ENCODE measurements at places on chromosomes 2 and 18. TPM values are rescaled to one million over a fixed set of nuclear protein-coding genes. Genes with fewer than 3 reads are reported as not detected.

- DNase-seq, result peak; percentile 3
Measured at GRCh38 chr2:128600581-128601297, 282.1 kb upstream of the HS6ST1 start.

GRCh38 chr2:67865917-67866316, 196.9 kb downstream of the C1D start:
- DNase-seq, result no peak

DNA sequence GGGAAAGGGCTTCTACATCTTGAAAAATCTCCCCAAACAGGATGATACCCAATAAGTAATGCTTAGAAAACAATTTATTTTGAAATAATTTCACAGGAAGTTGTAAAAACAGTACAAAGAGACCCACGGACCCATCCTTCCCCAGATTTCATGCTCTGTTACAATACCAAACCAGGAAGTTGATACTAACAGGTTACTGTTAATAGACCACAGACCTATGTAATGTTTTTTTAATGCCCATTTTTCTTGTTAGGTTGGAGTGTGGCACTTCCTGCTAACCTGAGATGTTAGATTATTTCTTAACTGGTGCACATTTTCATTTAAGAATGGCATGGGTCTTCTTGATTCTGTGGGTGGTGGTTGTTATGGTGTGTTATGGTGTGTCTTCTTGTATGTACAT, 21.4 kb upstream of the MGAT5 start:
- no peak for DNase-seq

GRCh38 chr2:181128199-181128598, 147.8 kb downstream of the UBE2E3 start:
- no peak for DNase-seq

DNA sequence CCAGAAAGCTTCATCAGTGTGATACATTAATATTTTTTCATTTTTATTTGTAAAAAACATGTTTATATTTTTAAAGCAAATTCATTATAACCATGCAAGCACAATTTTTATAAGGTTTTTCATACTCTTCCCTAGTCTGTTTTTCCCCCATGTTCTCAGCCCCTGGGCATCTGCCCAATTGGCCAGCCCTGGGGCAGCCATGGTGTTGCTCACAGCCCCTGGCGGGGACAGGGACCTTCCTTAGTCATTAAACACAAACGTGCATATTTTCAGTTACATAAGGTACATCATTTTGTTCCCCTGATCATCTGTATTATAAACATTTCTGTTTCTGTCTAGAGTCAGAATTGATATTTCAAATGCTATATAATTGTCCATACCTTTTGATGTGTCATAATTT, 150.0 kb downstream of the ESCO1 start:
- DNase-seq, result peak; percentile 74

DNA sequence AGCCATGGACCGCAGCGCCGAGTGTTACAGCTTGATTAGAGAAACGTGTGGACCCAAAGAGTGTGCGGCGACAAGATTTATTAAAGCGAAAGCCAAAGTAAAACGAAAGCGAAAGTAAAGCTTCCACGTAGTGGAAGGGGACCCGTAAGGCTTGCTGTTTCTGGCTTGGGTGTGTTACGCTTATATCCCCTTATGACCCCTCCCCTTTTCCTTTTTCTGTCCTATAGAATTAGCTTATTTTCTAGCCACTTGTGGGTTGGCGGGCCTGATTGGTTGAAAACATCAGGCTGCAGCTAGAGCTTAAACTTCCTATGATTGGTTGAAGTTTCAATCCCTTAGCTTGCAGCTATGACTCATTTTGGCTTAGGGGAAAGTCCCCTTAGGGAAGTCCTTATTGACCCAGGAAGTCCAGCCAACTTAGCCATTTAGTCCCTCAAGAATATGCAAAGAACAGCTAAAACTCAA, 969.7 kb downstream of the DCDC2C start:
- peak; percentile 56 for DNase-seq

- DNase-seq, result no peak
Measured at GRCh38 chr2:55511508-55512124, 7.9 kb upstream of the CFAP36 start.

GRCh38 chr2:112004253-112004645, 50.8 kb upstream of the TMEM87B start:
- DNase-seq, result peak; percentile 42

DNA sequence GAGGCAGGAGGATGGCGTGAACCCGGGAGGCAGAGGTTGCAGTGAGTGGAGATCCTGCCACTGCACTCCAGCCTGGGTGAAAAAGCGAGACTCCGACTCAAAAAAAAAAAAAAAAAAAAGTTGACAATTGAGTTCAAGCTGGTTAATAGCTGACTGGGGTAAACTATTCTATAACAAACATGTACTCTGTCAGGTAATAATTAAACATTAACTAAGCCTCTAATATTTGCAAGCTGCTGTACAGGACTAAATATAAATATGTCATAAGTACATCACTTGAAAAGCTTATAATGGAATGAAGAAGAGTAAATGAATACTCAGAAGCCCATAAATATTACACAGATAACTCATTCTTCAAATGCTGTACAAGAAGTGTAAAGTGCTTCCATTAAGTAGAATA, 190.4 kb upstream of the CRIM1 start:
- DNase-seq, result no peak

- DNase-seq, result no peak
Measured at GRCh38 chr18:25186871-25187270, 165.1 kb downstream of the ZNF521 start.

The GREB1L gene
- 7.8 TPM for total RNA-seq

All from psoas muscle (tissue), 8 donors.